ENCODE measurements at places on chromosomes 6 and 20.

DNA sequence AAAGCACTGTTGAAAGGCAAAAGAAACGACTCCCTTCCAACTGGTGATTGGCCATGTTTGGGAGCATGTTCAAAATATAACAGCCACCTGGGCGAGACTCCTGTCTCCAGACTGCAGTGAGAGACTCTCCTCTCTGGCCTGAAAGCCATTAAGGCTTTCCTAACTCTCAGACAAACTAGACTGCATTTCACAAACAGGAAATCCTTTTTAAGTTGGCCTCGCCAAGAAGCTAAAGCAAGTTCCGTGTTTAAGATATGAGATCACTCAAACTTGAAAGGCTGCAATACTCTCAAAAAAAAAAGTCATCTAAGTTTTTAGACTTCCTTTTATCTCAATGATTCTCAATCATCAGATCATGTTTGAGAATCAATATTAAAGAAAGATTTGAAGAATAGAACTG lies 117.0 kb downstream of the TFAP2A start:
- DNase-seq = no peak

DNA sequence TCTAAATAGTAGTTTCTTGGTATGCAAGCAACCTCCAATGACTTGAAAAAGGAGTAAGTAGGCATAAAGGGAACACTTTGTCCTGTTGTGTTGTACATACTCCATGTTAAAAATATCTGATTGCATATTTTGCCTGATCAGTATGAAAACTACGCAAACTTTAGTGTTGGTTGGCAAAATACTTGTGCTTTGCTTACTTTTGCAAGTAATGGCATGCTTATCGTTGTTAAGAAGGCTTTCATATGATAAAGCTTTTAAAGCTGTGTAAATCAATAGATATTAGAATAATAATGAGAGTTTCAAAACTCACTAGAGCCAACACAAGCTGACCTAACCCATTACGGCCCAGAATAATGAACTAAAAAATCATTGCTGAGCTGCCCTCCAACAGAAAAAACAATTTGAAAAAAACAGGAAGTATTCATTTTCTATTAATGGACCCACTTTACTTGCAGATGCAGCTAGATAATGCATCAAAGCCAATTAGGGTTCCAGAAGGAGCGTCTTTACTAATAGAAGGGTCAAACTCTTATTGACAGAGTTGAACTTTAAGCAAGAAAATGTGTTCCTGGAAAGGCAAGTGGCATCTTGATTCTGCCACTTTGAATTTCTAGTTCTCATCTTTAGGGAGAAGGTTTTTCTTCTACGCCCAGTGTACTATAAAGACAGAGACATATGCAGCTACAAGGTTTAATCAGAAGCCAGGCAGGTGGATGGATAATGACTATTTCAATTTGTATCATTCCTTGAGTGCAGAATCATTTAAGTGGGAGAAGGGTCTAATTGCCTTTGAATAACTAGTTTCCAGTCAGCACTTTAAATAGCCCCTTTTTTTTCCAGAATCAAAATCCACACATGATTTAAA lies 82.2 kb downstream of the SNAP25 start:
- no peak for DNase-seq

DNA sequence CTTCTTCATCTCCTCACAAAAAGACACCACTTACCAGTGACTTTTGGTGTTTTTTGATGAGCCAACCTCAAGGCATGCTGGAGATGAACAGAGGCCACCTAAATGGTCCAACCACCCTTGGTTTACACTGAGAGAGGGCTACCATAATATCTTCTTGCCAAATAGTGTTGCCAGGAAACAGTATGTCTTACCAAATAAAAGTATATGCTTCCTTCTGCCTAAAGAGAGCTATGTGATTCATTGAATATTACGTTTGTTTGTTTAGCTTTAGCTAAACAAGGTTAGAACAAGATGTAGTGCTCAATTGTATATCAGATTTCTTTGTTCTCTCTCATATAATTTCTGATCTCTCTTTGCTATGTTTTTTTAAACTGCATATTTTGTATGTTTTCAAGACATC lies 40.6 kb upstream of the BMP6 start:
- DNase-seq = no peak

GRCh38 chr6:129969064-129969463 lies 49.3 kb upstream of the L3MBTL3 start:
- DNase-seq = no peak

- DNase-seq = no peak
These were observed 399.9 kb upstream of the HSF2 start for GRCh38 chr6:121999456-122000065.

DNA sequence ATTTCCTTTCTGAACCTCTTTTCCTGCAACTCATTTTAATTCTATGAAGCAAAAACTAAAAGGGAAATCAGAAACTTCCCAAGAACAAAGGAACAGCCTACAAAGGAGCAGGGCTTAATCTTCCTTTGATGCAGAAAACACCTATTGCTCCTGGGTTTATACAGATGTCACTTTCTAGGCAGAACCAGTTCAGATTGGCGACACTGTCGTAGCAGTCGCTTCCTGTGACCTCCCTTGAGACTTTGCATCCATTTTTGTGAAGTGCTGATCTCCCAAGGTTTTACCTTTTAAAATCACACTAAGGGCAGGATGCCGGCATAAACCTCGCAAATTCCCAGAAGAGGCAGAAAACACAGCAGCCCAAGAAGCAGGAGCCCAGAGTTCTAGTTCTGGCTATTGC lies 40.1 kb downstream of the JAG1 start:
- DNase-seq = no peak

DNA sequence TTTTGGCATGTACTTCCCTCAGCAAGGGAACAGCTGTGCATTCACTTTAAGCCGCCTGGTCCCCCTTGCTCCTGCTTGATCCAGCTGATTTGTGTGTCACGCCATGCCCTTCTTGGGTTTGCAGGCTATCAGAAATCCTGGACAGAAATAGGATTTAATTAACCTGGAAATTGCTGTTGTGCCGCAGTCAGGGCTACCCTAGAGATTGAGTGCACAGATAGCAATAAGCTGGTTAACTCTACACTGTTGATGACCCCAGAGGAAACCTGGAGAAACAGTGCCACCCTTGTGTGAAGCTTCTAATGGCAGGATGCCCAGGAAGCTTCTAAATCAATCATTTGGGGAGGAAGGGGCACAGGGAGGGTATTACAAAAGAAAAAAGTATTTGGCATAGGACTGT lies 199.0 kb downstream of the JARID2 start:
- DNase-seq = peak; percentile 79

DNA sequence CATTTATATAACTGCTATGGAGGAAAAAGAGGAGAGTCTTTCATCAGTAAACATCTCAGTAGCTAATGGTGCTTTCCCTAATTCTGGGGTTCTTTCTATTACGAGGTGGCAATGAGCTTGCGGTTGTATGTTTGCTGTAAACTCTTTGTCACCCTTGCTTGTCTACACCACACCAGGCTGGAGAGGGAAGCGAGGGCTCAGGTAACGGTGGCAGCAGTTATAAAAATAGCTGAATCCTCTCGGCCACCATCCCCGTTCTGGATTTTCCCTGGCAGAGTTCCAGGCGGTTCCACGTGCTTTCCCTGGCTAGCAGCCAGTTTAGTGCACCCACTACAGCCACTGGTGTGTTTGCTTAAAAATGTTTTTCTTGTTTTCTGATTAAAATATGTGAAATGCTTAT lies 39.0 kb downstream of the MAS1 start:
- DNase-seq = peak; percentile 44

GRCh38 chr6:75612434-75612833 lies 10.8 kb downstream of the SENP6 start:
- no peak for DNase-seq

DNA sequence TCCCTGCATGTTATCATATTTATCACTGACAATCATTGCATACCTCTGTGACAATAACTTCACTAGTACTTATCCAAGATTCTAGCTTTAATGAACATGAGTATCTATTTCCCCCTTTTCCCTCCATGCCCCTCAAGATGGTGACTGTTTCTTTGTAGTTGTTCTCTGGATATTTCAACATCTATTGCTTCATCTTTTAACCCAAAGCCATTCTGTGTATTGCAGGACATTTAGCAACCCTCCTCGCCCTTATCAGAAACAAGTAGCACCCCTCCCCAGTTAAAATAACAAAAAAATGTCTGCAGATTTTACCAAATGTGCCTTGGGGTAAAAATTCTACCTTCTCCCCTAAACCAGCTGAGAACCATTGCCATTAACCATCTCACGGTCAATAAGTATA lies 979.8 kb upstream of the MANEA start:
- peak; percentile 1 for DNase-seq

DNA sequence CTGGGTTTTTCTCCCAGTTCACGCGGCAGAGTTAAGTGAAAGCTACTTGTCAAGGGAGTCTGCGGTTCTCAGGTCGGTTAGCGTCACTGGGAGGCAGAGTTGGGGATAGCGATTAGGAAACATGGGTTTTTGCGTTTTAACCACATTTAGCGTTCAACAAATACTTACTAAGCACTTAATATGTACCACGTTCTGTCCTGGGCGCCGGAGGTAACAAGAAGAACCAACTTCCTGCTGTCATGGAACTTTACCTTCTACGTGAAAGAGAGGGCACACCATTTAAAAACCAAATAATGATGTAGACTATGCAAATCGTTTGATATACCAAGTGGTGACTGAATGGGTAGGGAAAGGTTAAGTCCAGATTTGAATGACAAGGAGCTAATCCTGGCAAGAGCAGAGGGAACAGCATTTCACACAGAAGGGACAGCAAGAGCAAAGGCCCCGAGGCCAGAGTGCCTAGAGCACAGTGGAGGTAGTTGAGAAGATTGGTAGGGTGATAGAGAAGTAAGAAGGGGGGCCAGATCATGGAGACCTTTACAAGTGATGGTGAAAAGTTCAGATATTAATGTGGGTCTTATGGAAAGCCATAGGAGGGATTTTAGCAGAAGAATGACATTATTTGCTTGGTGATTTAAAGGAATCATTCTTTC lies 744 bp downstream of the RIOK1 start:
- DNase-seq = peak; percentile 36

DNA sequence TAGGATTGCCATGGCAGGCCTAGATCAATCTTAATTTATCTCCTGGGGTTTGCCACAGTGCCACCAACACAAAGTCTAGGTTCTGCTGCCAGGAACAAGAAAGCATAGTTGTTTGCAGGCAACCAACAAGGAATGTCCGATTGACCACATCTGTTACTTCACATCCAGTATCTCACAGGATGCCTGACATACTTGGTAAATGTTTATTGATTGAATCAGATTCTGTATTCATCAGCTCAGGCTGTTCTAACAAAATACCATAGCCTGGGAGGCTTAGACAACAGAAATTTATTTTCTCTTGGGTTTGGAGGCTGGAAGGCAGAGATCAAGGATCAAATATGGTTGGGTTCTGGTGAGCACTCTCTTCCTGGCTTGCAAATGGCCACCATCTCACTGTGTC lies 26.3 kb upstream of the MC3R start:
- DNase-seq = no peak

DNA sequence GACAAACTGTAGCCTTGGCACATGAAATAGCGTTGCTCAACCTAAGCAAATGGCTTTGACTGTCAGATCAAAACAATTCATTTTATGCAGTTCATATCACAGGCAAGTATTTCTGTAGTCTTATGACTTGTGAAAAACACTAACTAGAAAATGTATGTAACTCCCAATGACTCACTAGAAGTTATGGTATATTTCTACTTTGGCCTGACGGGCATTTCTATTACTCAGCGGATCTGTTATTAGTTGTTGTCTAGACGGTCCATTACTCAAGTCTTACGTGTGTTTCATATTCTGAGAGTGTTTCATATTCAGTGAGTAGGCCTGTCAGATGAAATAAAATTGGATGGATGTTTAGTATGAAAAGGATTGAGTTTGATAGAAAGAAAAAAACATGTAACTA lies 880.9 kb downstream of the PRIM2 start:
- no peak for DNase-seq

- DNase-seq = no peak
These were observed 22.1 kb upstream of the ECI2 start for GRCh38 chr6:4157506-4157905.

- peak; percentile 82 for DNase-seq
These were observed 47.5 kb downstream of the RALGAPA2 start for GRCh38 chr20:20664795-20665589.

- no peak for DNase-seq
These were observed 968.7 kb upstream of the CITED2 start for GRCh38 chr6:140343128-140343527.

- no peak for DNase-seq
These were observed 45.7 kb downstream of the TAF4 start for GRCh38 chr20:62019881-62020492.

DNA sequence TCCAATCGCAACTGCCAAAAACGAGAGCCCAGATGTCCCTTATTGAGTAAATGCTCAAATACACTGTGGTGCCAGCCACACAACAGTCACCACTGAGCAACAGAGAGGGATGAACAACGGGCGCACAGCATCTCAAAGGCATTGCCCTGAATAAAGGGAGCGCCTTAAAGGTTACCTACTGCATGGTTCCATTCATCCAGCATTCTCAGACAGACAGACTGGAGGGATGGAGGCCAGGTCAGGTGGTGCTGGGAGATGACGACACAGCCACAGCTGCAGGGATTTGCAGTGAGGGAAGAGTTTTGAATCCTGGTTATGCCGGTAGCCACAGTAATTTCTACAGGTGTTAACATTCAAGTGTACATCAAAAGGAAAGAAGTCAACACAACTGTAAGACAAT lies 615.5 kb upstream of the AGPAT4 start:
- no peak for DNase-seq

DNA sequence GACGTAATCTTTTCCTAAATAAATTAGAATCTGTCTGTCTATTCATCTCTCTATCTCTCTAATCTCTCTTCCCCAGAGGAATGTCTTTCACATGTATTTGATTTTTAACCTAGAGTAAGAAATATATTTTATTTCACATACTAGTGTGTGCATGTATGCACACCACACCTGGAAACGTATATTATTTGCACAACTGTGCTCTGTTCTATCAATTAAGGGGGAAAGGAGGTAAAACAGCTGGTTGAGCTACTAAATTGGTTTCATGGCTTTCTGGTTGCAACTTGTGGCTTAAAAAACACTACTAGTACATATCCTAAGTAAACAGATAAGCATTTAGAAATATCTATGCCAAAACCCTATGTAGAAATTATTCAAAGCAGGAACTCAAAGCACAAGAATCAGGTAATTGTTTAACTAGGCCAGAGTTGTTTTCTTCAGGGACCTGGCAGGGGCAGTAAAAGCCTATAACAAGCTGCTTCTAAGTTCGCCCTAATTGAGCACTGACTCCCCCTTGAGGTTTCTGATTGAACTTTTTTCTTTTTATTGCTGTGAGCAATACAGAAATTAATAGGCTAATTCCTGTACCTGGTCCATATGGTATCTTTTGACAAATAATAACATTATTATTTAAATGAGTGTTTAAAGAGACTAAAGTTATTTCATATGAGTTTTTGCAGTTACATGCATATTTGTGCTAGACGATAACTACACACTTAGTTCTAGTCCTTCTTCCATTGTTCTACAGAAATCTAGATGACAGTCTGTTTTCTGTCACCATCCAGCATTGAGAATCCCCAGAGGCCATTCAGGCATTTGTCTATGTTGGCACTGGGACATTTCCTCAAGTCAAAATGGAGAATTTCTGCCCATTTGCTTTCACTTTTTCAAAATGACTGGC lies 88.6 kb downstream of the MCHR2 start:
- peak; percentile 67 for DNase-seq

- DNase-seq = no peak
These were observed 154.6 kb upstream of the AFDN start for GRCh38 chr6:167671977-167672687.

GRCh38 chr20:4780245-4780644 lies 58.5 kb downstream of the PRND start:
- DNase-seq = peak; percentile 26

- DNase-seq = no peak
These were observed 83.2 kb upstream of the EYA4 start for GRCh38 chr6:133157995-133158394.

GRCh38 chr6:97113170-97113569 lies 169.8 kb downstream of the MMS22L start:
- no peak for DNase-seq

GRCh38 chr6:47789553-47789952 lies 7.7 kb downstream of the OPN5 start:
- DNase-seq = no peak
